ENCODE measurements at places on chromosomes 1 and 21. TPM values are rescaled to one million over a fixed set of nuclear protein-coding genes. Genes with fewer than 3 reads are reported as not detected.

The SELE gene
- 1.3 TPM for polyA plus RNA-seq

DNA sequence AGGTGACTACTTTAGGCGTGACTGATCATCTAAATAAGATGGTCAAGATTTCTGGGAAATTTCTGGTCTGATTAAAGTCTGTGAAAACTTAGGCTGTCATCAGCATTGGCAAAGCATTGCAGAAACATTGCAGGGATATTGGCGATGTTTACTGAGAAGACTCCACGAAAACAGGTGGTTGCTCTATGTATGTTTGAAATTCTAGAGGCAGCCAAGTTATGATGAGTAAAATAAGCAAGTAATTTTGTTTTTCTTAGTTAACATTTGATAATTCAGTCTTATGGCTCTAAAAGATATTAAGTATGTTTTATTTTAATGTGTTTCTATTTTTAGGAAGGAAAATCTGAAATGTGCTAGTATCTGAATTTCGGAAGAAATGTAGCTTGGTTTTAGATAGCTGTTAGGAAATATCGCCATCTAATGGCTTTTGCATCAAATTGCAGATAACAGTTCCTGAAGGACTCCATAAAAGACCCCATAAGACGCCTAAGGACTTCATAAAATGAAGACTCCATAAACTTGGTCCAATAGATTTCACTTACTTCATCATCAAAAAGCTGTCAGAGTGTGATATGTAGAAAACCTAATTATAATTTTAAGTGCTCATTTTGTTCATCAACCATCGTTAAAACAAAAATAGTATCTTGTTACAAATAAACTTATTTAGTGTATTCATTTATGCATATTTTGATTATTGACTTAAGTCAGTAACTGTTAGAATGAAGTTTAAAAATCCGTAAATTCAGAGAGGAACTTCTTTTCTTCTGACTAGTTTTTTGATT lies 344.6 kb downstream of the RYR2 start:
- peak; percentile 19 for DNase-seq

DNA sequence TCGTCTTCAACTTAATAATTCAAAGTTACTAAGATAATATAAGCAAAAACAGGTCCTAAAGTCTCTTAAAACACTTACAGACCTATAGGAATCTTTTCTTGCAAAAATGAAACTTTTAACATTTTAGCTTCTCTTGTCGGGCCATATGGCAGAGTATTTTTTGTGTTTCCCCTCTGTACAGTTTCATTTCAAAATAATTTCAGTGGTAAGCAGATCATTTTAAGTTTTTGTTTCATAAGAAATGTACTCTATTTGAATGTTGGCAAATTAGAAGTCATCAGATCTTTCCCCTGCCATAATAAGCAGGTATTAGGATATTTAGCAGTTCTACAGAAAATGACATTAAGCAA lies 37.9 kb downstream of the RGL1 start:
- DNase-seq: no peak

DNA sequence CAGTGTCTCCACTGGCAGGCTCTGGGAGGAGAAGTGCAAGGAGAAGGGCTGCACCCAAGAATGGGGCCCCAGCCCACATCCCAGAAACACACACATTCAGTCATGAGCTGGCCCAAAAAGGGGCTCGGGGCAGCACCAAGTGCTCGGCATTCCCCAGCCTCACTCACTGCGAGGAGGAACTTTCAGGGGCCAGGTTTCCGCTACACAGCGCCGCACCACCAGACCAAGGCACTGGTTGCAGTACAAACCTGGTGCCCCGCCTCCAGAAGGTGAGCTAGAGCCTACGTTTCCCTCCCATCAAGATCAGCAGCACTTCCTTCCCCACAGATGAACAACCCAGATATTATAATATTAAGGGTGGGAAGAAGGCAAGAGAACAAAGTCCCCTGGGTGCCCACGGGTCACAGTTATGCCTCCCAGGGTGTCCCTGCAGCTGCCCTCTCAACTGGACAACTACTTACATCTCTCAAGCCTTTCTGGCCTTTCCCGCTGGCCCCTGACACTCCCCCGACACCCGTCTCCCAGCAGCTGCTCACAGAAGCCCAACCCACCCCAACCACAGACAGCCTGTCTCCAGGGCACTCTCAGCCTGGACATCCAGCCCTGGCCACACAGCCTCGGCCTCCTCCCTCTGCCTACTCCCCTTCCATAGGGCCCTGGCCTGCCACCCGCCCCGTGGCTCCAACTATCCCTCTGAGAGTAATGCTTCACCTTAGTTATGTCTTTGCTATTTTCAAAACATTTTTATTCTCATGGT lies 3.8 kb downstream of the PBXIP1 start:
- no peak for DNase-seq

DNA sequence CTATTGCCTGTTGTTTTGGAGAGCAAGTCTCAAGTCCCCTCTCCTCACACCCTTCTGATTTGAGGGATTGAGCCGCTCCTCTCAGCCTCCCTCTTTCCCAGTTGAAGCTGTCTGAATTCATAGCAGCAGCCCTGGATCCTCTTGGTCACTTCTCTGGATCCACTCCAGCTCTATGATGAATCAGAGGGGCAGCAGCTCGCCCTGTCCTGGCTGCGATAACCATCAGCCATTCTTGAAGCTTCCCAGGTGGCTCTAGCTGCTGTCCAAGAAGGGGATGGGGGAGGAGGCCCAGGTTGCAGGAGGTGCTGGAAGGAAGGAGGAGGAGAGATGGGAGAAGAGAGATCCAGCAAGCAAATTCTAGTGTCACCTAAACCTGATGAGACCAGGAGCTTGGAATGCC lies 31.3 kb downstream of the WNT4 start:
- DNase-seq: no peak

DNA sequence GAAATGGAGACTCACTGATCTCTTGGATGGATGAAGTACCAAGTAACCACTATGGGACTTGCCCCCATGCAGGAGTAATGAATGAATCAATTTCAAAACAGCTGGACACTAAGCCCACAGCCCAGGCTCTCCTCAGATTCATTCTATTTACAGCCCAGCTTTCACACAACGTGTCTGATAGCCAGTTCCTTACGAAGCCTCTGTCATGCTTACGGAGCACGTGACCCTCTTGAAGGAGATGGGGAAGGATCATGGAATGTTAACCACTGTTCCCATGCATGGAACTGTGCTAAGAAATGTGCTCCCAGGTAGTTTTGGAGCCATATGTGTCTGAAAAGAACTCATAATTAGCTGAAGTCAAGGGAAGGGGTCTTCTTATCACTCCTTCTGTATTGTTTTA lies 124.1 kb downstream of the KIF26B start:
- DNase-seq: no peak

DNA sequence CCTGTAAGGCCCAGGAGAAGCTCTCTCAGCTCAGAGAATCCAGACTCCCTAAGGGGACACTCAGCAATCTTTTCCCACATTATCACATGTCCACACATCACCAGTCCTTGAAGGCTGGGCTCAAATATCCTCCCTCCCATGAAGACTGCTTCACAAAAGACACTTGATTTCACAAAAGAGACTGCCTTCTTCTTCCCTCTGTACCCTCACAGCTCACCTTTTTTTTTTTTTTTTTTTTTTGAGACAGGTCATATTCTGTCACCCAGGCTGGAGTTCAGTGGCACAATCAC lies 1.5 kb downstream of the CD58 start:
- no peak for DNase-seq

The AGMAT gene
- 3.4 TPM for polyA plus RNA-seq

DNA sequence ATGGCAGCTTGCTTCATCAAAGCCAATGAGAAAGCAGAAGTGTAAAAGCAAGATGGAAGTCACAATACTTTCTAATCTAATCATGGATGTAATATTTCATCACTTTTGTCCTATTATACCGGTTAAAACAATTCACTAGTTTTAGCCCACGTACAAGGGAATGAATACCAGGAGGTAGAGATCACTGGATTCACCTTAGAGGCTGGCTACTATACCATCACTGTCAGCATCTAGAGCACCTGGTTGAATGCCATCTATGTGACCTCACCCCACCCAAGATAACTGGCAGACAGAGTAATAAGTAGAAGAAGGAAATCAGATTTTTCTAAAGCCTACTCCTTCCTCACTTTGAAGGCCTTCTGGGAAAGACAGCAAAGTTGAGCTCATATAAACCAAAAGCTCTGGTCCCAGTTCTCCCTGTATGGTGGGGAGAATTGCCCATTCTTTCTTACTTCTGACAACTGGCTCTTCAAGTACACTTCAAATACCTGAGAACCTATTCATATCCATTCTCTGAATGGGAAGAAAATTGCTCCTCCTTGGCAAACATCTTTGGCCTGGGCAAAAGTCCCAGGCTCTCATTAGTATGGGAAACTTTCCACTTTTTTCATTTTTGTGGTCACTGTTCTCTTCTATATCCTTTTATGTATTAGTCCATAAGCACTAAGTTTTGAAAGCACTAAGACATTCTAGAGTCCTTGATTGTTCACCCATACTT lies 24.8 kb downstream of the HSD3B1 start:
- DNase-seq: no peak

GRCh38 chr1:88910401-88910800 lies 19.0 kb upstream of the GTF2B start:
- no peak for DNase-seq

DNA sequence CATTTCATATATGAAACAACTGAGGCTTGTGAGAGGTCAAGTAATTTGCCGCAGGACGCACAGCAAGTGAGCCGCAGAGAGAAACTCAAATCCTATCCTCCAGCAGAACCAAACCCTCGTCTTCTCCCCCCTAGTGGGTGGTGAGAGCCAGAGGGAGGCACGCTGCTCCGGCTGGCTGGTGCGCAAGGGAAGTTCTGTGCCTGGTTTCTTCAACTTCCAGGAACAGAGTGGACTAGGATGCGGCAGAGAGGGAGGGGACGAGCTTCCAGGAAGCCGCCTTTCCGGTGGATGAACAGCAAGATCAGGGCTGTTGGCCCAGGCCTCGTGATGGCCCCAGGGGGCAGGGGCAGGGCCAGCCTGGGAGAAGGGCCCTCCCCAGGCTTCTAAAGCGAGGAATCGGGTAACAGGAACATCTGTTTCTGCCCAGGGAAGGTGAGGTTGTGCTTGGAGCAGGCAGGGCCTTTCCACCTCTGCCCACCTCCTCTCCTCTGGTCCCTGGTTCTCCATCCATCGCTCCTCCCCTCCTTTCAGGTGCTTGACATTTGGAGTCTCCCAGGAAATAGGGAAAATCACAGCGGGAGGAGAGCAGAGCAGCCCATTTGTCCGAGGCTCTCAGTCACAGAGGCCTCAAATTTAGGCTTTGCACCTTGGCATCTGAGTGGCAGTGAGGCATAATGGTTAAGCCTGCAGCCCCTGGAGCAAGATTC lies 16.8 kb upstream of the PDIK1L start:
- no peak for DNase-seq

DNA sequence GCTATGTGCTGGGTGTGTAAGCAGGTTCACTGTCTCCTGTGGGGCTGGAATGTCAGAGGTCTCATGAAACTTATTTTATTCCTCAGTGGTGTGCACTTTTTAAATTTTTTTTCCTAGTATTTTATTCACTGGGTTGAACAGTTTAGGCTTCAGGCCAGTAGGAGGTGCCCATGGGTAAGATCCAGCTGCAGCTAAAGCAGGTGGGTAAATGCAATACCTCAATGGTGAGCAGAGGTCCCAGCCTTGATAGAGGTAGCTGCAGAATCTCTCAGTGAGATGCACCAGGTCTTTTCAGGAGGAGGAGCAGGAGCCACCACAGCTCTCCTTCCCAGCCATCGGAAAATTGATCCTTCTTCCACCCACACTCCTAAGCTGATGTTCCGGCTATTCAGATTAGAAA lies 12.6 kb upstream of the OR6N2 start:
- no peak for DNase-seq

The CELA2B gene
- polyA plus RNA-seq: 4.1 TPM

GRCh38 chr1:14184454-14184853 lies 414.0 kb upstream of the KAZN start:
- peak; percentile 29 for DNase-seq

GRCh38 chr1:41917076-41917475 lies 1.6 kb downstream of the HIVEP3 start:
- no peak for DNase-seq

GRCh38 chr1:67626090-67626860 lies 58.7 kb upstream of the GADD45A start:
- no peak for DNase-seq
